ENCODE measurements at places on chromosomes 7 and 10.

GRCh38 chr7:21077602-21078001 lies 290.9 kb upstream of the SP8 start:
- DNase-seq = no peak

DNA sequence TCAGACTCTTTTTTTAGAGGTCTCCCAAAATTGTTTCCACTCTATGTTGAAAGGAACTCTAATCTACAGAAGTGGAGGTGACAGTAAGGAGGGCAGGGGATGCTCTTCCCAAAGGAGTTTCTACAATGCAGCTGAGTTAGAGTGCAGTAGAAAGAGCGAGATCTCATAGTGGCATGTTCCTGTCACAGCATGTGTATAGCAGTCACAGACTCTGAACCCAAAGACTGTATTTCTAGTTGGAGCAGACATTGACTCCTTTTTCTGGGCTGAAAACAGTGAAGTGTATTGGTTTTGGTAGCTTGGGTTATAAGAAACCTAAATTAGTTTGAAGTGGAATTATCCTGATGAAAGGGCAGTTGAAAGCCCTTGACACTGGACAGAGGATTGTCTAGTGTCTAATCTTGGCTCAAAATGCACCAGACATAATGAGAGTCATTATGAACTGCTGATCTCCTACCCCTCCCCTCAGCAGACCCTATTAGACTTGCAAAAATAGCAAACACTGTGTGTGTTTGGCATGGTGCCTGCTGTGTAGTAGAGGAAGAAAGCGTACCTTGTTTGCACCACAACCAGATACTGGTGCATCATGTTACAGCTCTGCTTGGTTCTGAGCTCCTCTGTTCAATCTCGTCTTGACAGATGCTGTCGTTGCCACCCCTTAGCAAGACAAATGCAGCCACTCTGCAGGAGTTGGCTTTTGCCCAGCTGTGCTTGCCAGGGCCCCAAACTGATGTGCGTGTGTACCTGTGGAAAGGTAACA lies 336.0 kb downstream of the AUTS2 start:
- DNase-seq = no peak

GRCh38 chr7:129009437-129009836 lies 45.5 kb downstream of the TNPO3 start:
- DNase-seq = no peak

- peak; percentile 80 for DNase-seq
These were observed 94.1 kb downstream of the COL13A1 start for GRCh38 chr10:69895759-69896158.

- DNase-seq = no peak
These were observed 88.4 kb upstream of the CDK6 start for GRCh38 chr7:92924800-92925199.

DNA sequence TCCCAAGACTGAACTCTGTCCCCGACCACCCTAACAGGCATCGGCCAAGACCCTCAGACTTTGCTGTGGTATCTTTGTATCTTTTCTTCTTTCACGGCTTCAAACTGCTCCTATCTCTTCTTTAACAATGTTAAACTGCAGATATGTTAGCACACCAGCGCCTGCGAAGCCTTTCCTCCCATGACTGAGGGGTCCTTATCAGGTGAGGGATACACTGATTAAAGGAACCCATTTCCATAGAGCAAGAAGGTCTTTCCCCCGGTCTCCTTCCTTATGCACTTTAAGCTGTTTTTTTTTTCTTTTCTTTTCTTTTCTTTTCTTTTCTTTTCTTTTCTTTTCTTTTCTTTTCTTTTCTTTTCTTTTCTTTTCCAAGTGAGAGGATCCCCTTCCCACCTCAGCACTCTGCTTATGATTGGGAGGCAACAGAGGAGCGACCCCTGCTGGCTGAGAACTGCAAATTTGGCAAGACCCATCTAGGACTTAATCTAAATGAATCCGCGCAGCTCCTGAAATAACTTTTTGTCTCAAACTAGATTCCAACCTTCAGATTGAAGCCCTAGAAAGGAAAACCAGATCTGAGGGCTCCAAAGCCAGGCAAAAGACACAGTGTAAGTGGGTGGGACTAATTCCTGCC lies 109.9 kb downstream of the ITGB8 start:
- DNase-seq = no peak

- DNase-seq = no peak
These were observed 70.6 kb downstream of the KAT6B start for GRCh38 chr10:74896788-74897527.

- DNase-seq = no peak
These were observed 337.3 kb downstream of the WDR37 start for GRCh38 chr10:1393481-1393880.

- peak; percentile 55 for DNase-seq
These were observed 1.5 kb downstream of the CPSF4 start for GRCh38 chr7:99440195-99440594.

DNA sequence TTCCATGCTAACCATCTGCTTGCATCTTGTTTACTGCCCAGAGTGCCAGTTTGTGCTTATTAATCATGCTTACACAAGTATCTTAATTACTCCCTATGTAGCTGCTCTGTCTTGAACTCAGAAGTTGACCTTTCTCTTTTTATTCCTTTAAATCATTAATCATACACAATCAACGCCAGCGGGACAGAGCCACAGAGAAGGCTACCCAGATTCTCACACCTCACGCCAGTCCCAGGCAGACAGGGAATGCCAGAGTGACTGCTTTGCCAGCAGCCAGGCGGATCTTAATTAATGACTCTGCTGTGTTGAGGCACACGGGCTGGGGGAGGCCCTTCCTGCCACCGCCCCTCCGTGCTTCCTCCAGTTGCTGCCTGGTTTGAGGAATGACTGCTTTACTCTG lies 229.4 kb downstream of the LRMDA start:
- no peak for DNase-seq

GRCh38 chr7:1403638-1404459 lies 55.4 kb downstream of the MICALL2 start:
- DNase-seq = peak; percentile 70

DNA sequence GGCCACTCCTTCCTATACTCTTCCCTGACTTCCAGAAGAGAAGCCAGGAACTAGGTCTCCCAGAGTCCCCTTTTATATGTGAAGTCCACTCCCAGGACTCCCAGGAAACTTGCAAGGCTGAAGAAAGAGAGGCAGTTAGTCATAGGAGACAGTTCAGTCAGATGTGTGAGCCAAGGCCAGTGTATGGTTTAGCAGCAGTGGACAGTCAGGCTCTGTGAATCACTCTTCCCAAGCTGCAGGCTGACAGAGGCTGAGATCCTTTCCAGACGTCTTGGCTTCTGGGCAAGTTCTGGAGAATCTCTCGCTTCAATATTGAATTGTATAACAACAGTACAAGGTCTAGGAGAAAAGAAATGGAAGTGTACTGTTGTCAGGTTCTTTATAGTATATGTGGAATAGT lies 26.9 kb downstream of the BLVRA start:
- peak; percentile 89 for DNase-seq

- no peak for DNase-seq
These were observed 36.0 kb downstream of the DNAJB9 start for GRCh38 chr7:108605559-108606201.

- peak; percentile 97 for DNase-seq
These were observed 161.6 kb downstream of the ITGA8 start for GRCh38 chr10:15558136-15558535.

GRCh38 chr7:102189756-102190155 lies 96.9 kb upstream of the SH2B2 start:
- DNase-seq = no peak

- DNase-seq = peak; percentile 67
These were observed 40.3 kb downstream of the CPVL start for GRCh38 chr7:29105752-29106668.

DNA sequence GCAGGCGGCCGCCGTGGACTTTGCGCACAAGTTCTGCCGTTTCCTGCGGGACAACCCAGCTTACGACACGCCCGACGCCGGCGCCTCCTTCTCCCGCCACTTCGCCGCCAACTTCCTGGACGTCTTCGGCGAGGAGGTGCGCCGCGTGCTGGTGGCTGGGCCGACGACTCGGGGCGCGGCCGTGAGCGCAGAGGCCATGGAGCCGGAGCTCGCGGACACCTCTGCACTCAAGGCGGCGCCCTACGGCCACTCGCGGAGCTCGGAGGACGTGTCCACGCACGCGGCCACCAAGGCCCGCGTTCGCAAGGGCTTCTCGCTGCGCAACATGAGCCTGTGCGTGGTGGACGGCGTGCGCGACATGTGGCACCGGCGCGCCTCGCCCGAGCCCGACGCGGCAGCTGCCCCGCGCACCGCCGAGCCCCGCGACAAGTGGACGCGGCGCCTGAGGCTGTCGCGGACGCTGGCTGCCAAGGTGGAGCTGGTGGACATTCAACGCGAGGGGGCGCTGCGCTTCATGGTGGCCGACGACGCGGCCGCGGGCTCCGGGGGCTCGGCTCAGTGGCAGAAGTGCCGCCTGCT lies 14.1 kb downstream of the SH2B2 start:
- no peak for DNase-seq

GRCh38 chr10:103641326-103641725 lies 147.8 kb downstream of the NEURL1 start:
- DNase-seq = no peak

DNA sequence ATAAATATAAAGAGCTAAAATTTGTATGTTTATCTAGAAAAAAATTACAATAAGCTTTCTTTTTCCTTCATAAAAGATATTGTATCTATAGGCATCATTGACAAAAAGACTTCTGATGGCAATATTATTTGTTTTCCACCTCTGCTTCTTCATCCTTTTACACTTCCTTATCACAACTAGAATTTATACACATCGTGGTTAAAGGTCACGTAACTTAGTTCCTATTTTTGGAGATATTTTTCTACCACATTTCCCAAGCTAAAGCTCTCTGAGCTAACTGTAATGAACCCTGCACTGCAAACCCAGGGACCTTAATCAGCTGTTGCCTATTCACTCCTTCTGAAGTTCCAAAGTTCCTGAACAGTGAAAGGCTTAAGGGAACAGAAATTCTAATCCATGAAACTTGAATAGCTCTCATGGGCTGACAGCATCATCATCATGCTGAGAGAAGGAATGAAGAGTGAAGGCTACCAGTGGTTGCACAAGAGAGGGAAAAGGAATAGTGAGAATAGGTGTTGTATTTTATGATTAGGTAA lies 106.1 kb upstream of the SLC13A1 start:
- no peak for DNase-seq

- DNase-seq = peak; percentile 49
These were observed 13.1 kb downstream of the TAS2R41 start for GRCh38 chr7:143490717-143491306.

- DNase-seq = peak; percentile 90
These were observed 4.0 kb upstream of the LEP start for GRCh38 chr7:128236924-128237586.

GRCh38 chr7:45236666-45237065 lies 79.1 kb downstream of the RAMP3 start:
- DNase-seq = peak; percentile 62

GRCh38 chr10:35331894-35332640 lies 4.2 kb upstream of the CCNY start:
- DNase-seq = peak; percentile 86

- no peak for DNase-seq
These were observed 68.5 kb downstream of the SLC35B4 start for GRCh38 chr7:134248196-134248595.

DNA sequence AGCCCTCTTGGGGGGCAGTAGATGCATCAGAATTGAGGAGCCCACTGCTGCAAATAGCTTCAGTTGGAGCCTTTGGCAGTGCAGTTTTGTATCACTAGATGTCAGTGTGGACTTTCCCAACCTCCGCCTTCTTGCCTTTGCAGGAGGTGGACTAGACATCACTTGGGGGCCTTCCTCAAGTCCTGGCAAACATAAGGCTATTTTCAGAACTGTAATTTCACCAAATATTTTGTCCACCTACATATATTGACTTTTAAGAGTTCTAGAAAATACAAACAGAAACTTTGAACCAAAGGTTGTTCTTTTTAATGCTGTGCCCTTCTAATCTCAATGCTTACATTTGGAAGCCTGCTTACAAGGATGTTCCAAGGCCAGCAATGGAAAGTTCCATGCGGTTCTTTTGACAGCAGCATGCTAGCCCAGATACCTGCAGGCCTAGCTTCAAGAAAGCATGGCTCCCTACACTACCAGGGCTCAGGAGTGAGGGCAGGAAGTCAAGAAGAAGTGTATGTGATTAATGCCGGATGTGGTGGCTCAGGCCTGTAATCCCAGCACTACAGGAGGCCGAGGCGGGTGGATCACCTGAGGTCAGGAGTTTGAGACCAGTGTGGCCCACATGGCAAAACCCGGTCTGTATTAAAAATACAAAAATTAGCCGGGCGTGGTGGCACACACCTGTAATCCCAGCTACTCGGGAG lies 8.0 kb upstream of the ZNRF2 start:
- DNase-seq = peak; percentile 63

DNA sequence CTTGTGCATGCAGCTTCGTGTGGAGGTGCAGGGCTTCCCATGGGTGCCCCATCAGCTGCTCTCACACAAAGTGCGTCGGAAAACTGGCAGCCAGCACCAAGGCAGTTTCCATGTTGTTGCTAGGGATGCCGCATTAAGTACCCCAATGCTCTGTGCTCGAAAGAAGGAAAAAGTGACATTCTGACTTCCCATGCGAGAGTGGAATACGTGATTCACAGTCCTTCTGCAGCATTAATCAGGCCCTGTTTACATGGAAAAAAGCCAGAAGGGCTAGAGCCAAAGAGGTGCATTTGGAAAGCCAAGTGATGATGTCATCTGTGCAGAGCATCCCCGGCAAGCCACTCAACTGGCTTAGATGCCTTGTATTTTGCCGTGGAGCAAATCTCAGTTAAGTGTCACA lies 258.3 kb downstream of the GATA3 start:
- no peak for DNase-seq

DNA sequence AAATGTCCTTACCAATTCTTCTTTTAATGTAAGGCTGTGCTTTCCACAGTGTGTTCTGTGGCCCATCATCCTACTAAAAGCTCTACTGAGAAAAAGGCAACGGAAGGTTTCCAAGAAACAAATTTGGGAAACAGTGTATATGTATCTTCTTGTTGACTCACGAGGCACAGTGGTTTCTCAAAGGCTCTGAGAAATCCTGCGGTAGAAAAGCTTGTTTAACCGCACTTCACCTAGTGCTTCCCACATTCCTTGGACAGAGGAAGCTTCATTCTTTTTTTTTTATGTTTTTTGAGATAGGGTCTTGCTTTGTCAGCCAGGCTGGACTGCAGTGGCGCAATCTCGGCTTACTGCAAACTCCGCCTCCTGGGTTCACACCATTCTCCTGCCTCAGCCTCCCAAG lies 84.5 kb downstream of the TACC2 start:
- DNase-seq = no peak

DNA sequence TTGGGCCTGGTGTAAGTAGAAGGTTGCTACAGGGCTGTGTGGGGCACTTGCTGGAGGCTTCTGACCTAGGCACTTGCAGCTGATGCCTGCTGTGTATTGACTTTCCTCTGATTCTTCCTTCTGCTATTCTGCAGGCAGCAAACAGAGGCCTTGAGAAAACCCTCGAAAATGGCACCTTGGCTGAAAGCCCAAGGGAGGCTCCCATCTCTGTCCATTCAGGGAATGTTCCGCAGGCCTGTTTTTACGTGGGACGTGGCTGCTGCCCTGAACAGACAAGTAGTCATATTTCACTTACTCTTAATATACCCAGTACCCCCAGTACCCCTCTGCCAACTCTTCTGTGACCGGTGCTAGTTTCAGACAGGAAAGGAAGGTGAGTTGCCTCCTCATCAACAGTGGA lies 664.7 kb downstream of the INHBA start:
- DNase-seq = no peak

GRCh38 chr7:52270301-52270700 lies 765.1 kb upstream of the POM121L12 start:
- no peak for DNase-seq

- peak; percentile 24 for DNase-seq
These were observed 19.1 kb downstream of the ZMYND11 start for GRCh38 chr10:154348-154747.

GRCh38 chr7:25091176-25091575 lies 33.9 kb downstream of the CYCS start:
- DNase-seq = no peak

GRCh38 chr7:47690902-47691558 lies 109.1 kb upstream of the TNS3 start:
- peak; percentile 89 for DNase-seq

Data from EH (cell line).